ENCODE measurements at places on chromosomes 1 and 21. TPM values are rescaled to one million over a fixed set of nuclear protein-coding genes. Genes with fewer than 3 reads are reported as not detected.
A peak's percentile ranks its signal among the peaks of the same experiment; 100 is the strongest.

The ROR1 gene
- 0.05 TPM for total RNA-seq

- no peak for DNase-seq
- no peaks in the 10 kb centered on the region for H3K36me3 ChIP-seq
- H3K27ac ChIP-seq: no peak overlapping the region
- H3K27me3 ChIP-seq: no peaks in the 10 kb centered on the region
Observed at GRCh38 chr1:65998763-65999583, 206.3 kb downstream of the PDE4B start.

DNA sequence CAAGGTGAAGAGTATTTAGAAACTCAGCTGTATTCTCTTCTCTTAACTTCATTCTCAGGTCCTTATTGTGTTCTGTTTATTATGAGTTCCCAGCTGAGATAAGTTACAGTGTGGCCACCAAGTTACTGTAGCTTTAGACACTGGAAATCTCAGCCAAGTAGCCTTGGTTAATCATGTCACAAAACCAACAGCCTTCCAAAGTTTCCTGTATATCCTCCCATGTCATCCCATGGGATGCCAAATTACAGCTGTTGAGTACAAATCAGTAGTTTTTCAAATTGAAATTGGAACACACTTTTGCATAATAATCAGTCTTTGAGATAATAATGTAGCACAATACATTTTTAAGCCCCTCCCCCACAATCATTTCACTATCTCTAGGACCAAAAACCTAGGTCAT is 10.7 kb downstream of the ADAMTS5 start:
- H3K27me3 ChIP-seq: no peaks in the 10 kb centered on the region
- H3K27ac ChIP-seq: no peak overlapping the region
- H3K4me3 ChIP-seq: no peak overlapping the region
- no peaks in the 10 kb centered on the region for H3K36me3 ChIP-seq

DNA sequence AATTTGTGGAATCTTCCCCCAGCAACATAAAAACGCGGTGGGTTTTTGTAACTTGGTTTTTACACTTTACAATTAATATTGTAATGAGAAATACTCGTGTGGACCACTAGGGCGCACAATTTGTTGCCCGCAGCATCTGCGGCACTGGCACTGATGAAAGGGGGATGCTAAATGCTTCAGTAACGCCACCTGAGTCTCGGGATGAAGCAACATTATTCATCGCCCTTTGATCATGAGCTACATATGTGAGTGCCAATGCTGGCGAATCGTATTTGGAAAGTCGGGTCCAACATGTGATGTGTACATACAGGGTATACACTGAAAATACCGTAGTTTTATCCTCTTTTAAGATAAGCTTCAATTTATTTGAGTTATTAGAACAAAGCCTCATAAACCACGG is 34.2 kb upstream of the COX20 start:
- H3K4me1 ChIP-seq: no peaks in the 10 kb centered on the region
- H3K4me3 ChIP-seq: no peak overlapping the region
- peak; percentile 82 for DNase-seq
- H3K27ac ChIP-seq: no peak overlapping the region
- H3K36me3 ChIP-seq: no peaks in the 10 kb centered on the region

DNA sequence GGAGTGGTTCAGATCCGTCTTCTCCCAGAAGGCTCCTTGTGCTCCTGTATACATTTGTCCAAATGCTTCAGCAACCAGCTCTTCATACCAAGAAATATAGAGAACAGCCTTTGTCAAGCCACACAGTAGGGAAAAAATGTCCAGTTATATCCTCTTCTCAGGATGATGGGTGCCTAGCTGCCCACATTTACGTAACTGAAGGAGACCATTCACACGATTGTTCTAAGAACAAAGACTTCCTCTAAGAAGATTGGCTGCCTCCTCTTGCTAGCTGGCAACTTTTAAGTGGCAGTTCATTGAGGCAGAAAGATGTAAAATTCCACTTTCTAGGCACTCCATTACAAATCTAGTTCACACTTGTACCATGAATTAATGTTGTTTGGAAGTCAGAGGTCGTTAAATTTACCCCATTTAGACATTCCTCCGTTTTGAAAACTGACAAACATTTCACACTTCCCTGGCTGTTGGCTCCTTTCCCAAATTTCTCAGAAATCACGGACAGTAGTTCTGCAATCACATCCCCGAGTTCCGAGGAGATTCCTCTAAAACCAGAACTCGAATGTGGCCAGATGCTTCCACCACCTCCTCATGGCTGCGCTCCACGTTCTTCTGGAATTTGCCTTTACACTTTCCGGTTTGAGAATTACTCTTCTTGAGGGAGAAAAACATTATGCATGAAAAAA is 45.6 kb upstream of the CSF1 start:
- no peak overlapping the region for H3K4me3 ChIP-seq
- no peaks in the 10 kb centered on the region for H3K36me3 ChIP-seq
- H3K4me1 ChIP-seq: no peaks in the 10 kb centered on the region
- no peak for DNase-seq
- H3K27me3 ChIP-seq: no peaks in the 10 kb centered on the region

The C1orf115 gene
- 0.33 TPM for total RNA-seq

DNA sequence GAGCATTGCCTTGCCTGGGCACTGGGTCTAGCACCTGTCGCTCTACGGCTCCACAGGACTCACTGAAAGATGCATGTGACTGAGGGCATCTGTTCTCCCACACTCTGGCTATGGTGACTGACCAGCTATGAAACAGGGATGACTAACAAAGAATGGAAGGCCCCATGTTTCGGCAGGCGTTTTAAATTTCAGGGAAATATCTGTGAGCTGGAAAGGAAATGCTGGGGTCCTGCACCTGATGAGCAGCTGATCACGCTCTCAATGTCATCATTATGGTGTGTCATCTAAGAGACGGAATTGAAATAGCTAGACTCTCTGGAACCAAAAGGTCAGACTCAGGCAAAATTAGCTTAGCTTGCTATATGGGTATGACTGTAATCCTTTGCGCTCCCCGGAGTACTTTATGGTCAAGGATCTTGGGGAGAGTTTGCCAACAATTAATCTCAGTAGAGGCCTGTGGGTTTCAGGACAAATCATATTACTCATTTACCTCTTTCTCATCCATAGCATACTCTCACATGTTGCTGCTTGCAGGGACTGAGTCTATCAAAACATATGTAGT is 24.5 kb upstream of the PALMD start:
- H3K27me3 ChIP-seq: no peaks in the 10 kb centered on the region
- H3K27ac ChIP-seq: no peak overlapping the region
- H3K36me3 ChIP-seq: no peaks in the 10 kb centered on the region
- DNase-seq: no peak
- no peak overlapping the region for H3K4me3 ChIP-seq
- H3K4me1 ChIP-seq: no peaks in the 10 kb centered on the region

The RAD54L gene
- 1.8 TPM for total RNA-seq

GRCh38 chr1:226980122-226980560 is 40.0 kb downstream of the COQ8A start:
- no peak overlapping the region for H3K4me3 ChIP-seq
- H3K36me3 ChIP-seq: peaks cover 26% of the 10 kb centered on the region
- no peaks in the 10 kb centered on the region for H3K27me3 ChIP-seq

DNA sequence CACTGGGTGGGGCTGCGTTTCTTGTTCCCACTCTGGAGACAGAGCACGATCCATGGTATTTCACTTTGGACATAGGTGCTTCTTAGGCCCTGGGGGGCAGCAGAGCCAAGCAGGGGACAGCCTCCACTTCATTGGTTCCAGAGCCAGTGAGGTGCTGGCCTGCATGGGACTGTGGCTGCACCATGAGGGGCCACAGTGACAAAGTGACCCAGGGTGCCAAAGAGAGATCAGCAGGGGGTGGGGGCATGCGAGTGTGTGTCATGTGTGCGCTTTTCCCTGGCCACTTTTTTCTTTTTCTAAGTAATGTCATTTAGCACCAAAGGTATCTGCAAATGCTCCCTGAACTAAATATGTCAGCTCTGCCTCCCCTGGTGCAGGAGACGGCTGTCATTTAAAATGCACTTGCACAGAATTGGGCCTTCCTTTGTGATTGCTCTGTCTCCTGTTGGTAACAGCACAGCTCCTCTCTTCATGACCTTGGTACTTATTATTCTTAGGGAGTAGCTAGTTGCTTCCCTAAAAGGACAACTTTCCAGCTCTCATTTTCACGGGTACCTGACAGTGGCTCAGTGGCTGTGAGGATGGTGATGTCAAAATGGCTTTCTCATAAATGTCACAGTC is 75.5 kb upstream of the VAMP3 start:
- no peaks in the 10 kb centered on the region for H3K27me3 ChIP-seq
- H3K36me3 ChIP-seq: no peaks in the 10 kb centered on the region
- H3K4me3 ChIP-seq: no peak overlapping the region
- H3K4me1 ChIP-seq: no peaks in the 10 kb centered on the region
- no peak for DNase-seq
- no peak overlapping the region for H3K27ac ChIP-seq

DNA sequence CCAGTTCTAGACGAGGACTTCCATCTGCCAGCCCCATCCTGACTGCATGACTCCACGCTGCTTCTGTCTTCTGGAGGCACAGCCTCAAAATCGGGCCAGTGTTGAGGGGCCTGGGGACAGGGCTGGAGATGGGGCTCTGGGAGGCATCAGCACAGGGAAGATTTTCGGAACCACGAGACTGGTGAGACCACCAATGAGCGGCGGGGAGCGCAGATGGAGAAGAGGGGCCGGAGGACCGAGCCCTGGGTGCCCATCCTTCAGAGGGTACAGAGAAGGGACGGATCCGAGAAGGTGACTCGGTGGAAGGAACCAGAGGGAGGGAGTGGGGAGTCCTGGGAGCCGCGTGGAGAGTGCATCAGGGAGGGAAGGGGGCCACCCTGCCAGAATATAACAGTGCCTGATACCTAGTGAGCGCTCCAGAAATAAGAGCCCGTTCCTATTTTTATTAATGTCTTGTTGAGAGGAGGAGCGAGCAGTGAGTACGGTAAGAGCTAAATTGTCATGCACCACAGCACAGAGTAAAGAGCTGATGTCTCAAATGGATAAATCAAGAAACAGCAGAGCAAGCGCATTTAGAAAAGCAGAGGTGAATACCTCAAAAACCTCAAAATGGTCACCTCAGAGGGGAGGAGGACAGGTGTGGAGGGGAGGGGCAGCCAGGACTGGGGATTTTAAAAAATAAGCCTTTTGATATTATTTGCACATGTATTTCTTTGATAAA is 26.2 kb upstream of the KIF26B start:
- no peaks in the 10 kb centered on the region for H3K27me3 ChIP-seq
- no peaks in the 10 kb centered on the region for H3K4me1 ChIP-seq
- no peak for DNase-seq

DNA sequence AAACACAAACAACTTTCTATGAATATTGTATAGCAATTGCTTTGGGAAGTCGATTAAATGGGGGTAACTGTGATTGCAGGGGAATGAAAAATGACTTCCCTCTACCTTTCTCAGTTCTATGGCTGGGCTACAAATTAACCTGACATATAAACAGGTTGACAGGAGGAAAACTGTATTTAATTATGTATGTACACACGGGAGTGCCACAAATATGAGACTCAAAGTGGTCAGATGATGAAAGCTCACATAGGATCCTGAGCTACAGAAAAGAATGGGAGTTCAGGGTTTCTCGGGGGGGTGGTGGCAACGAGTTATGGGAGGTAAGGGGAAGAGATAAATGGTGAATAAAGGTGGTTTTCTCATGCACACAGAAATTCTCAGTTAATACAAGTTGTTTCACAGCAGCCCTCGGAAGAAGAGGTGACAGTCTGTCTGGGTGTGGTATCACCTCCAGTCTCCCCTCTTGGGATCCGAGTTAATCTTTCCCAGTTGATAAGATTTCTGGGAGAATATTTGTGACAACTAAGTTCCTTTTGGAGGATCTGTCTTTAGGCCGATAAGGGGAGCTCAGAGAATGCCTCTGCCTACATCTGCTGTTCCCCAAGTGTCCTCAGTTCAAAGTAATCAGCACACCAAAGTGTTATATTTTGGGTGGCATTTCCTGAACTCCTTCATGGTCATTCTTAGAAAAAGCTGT is 26.3 kb downstream of the GADD45A start:
- H3K4me3 ChIP-seq: no peak overlapping the region
- no peaks in the 10 kb centered on the region for H3K27me3 ChIP-seq
- H3K36me3 ChIP-seq: no peaks in the 10 kb centered on the region

DNA sequence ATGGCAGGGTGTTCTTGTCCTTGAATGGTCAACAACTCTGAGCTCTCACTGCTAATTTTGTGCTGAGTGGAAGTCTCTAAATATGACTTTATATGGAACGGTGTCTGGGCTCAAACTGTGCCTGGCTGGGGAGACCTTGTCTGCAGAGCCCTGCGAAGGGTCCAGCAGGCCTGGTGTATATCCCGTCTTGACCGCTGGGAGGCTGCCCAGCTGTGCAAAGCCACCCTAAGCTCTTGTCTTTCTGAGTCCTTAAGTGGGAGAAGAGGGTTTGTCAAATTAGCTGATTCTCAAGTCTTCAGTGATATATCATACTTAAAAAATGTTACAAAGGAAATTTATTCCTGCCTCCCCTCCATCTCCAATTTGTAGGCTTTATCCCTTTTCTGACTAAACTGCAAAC is 198.7 kb downstream of the KCNJ6 start:
- H3K27ac ChIP-seq: no peak overlapping the region
- H3K27me3 ChIP-seq: no peaks in the 10 kb centered on the region
- DNase-seq: no peak
- H3K4me1 ChIP-seq: no peaks in the 10 kb centered on the region

DNA sequence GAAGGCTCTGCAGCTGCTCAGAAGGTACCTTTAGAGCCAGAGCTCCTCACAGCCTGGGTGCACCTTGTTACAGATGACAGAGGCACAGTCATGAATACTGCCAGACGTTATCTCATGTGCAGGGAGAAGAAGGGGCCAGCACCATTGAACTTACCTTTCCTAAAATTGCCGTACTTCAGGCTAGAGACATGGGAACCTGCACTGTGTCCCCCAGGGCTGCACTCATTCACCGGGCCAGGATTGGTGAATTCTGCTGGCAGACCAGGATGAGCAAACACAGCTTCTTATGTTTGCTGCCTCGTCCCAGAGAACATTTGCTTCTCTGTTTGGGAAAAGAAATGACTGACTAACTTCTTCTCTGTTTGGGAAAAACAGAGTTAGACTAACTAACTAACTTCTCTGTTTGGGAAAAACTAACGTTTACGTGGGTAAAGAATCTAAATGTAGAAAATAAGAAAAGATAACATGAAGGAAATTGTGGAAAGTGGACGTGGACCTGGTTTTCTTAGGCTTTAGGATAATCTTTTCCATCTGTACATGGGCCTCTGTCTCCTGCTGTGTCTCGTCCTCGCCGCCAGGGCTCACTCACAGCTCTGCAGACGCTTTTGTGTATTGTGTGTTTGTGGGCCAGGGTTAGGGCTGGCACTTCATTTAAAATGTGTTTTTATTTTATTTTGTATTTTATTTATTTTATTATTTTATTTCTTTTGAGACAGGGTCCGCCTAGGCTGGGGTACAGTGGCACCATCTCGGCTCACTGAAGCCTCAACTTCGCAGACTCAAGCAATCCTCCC is 9.9 kb downstream of the OBSCN start:
- no peaks in the 10 kb centered on the region for H3K27me3 ChIP-seq
- no peaks in the 10 kb centered on the region for H3K36me3 ChIP-seq
- H3K4me1 ChIP-seq: peaks cover 14% of the 10 kb centered on the region
- no peak for DNase-seq
- H3K4me3 ChIP-seq: no peak overlapping the region

Data from natural killer cell (primary cell).